Lower leg skin (tissue), 4 donors: ENCODE measurements at places on chromosomes 3 and 15. TPM values are rescaled to one million over a fixed set of nuclear protein-coding genes. Genes with fewer than 3 reads are reported as not detected.

DNA sequence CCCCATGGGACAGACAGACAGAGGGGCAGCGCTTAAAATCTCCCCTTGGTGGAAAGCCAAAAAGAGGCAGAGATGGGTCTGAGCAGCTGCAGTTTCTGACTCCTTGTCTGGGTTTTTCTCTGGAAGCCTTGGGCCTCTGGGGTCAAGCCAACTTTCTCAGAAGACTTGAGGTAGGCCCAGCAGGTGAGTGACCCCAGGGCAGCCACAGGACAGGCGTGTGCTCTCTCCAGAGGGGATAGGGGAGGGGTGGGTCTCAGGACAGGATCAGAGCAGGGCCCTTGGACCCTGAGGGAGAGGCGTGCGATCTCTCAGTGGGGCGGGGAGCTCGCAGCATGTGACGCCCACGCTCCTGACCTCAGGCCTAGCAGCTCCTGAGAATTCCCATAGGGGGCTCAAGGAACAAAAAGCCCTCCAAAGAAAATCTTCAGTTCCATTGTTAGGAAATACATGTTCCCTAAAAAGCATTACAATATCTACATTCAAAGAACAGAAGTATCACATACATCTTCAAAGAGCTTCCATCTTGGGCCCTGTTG lies 34.6 kb upstream of the DUSP7 start:
- DNase-seq: no peak

- no peak for DNase-seq
Observed at GRCh38 chr15:25534293-25534692, 95.5 kb upstream of the UBE3A start.

DNA sequence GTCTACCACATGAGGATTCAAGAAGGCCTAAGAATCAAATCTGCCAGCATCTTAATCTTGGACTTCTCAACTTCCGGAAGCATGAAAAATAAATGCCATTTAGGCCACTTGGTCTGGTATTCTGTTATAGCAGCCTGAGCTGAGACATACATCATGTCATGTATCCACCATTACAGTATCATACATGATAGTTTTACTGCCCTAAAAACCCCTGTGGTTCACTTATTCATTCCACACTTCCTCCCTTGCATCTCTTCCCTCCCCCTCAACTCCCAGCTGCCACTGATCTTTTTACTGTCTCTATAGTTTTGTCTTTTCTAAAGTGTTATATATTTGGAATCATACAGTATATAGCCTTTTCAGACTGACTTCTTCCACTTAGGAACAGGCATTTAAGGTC lies 161.8 kb downstream of the SNRK start:
- no peak for DNase-seq

Gene DGKG
- 1.1 TPM for total RNA-seq

Gene GOLGA6L7
- total RNA-seq: not detected
